T-cell (primary cell): ENCODE measurements at places on chromosomes 1 and 21.

DNA sequence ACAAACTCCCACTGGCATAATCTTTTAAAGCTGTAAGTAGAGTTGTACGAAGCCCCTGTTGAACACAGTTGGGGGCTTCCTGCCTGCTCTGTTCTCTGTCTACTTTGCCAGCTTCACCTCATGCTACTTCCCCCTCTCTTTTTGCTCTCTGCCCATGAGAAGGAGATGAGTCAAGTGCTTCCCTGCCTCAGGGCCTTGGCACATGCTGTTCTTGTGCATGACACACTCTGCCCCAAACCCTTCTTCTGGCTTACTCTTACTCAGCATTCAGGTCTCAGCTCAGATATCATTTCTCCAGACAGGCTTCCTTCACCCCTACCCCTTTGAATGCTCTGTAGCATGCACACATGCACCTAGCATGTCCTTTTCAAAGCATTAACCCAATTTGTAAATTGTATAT is 208.8 kb downstream of the FOXD2 start:
- H3K27me3 ChIP-seq: peaks cover 20% of the 10 kb centered on the region
- no peak overlapping the region for H3K4me3 ChIP-seq
- H3K36me3 ChIP-seq: no peaks in the 10 kb centered on the region
- H3K27ac ChIP-seq: no peak overlapping the region
- no peak for DNase-seq

DNA sequence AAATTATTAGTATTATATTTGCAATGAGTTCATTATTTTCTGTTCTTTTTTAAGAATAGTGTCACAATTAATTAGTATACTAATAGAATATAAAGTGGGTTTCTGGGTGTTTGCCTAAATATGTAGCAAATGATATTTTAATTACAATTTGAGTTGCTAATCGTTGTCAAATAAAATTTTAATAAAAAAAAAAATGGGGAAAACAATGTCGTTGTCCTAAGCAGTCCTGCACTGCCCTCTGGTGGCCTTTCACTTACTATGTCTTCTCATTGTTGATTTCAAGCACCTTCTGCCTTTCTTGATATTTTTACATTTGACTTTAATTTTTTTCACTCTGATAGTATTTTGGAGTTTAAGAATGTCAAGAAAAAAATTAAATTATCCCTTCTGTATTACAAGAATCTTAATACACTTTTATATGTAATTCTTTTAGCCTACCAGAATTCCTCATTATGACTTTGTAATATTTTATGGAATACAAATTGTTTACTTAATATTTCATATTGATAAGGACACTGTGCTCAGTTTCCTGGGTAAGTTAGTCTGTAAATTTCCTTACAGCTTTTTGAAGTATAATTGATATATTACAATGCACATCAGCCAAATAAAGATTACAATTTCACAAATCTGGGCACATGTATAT is 104.5 kb upstream of the FMN2 start:
- H3K4me3 ChIP-seq: no peak overlapping the region
- no peaks in the 10 kb centered on the region for H3K4me1 ChIP-seq
- DNase-seq: no peak
- no peak overlapping the region for H3K27ac ChIP-seq

DNA sequence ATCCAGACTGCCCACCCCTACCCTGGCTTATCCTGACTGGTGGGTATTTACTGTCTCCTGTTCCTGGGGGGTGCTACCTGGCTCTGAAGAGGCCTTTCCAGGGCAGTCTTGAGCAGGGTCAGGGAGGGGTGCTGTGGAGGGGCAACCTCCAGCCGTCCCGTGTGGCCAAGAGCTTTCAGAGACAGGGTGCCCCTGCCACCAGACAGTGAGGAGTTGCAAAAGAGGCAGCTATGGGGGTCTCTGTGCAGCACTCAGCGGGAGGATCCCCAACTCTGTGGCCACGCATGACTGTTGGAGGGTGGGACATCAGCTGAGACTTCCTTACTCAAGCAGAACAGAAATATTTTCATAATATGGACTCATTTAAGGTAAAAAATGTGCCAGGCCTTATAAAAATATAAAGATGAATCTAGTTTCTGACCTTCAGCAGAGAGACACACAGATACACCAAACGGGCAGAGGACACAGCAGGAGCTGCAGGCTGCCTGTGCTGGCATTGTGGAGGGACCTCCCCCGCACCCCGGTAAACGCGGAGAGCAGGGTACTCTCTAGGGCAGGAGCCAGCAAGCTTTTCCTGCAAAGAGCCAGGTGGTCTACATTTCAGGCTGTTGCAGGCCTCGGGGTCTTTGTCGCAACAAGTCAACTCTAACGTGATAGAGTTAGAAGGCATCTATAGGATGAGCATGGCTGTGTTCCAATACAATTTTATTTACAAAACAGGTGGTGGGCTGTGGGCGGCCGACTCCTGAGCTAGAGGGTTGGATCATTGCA is 252.6 kb downstream of the RHOU start:
- peaks cover 7% of the 10 kb centered on the region for H3K27me3 ChIP-seq
- H3K4me1 ChIP-seq: peaks cover 13% of the 10 kb centered on the region
- H3K27ac ChIP-seq: no peak overlapping the region
- no peak for DNase-seq

DNA sequence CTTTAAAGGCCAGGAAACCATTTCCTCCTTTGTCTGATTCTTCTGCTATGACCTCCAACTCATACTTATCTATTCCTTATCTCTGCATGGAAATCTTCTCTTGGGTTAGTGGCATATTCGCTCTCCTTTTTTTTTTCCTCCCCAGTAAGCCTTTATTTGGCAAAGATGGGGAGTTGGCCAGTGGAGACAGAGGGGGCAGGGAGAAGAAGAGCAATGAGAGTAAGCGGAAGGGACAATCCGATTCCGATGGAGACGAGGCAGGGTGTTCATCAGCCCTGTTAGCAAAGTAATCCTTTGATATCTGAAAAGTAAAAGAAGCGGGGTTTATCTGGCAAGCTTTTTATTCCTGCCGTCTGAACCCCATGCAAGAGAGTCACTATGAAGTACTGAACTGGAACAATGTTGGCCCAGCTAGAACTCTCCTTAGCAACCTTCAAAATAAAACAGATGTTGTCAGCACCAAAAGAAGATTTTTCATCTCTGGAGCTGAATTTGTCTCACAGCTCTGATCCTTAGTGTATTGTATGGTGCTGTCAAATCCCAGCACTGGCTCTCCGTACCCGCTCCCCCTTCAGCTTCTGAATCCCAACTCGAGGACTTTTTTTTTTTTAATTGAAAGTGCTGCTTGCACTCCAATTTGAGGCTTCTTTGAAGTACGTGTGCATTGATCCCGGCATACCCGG is 40.9 kb downstream of the PTGFRN start:
- H3K4me1 ChIP-seq: peaks cover 1% of the 10 kb centered on the region
- no peak overlapping the region for H3K4me3 ChIP-seq
- DNase-seq: no peak
- no peaks in the 10 kb centered on the region for H3K36me3 ChIP-seq
- H3K27ac ChIP-seq: no peak overlapping the region
- no peaks in the 10 kb centered on the region for H3K27me3 ChIP-seq

DNA sequence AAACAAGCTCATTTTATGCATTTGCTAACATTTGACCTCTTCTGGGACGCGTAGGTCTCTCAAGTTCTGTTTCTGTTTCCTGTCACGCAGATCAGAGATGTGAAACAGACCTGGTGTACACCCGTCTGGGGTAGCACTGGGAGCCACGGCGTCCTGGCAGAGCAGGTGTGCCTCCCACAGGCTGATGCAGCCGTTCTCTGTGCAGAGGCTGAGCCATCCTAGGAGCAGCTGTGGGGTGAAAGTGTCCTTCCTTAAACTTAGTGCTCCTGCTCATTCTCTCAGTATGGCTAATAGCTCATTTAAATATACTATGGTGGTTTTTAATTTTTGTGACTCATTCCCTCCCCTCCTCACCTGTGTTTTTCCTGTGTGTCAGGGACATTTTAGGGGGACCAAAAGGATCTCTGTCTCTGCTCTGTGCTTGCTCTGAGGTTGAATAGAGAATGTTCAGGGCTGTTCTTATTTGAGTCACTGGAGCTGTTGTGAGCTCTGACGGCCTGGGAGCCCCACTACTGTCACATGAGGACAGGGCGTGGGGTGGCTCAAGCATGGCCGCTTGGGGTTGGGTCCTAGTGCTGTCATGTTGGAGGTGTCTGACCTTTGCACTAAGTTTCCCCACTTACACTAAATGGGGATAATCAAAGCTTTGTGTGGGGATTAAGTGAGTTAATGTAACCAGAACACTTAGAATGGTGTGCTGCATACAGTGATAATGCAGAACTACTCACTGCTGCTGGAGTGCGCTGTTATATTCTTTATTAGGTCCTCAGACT is 43.0 kb downstream of the GALNT2 start:
- no peaks in the 10 kb centered on the region for H3K27me3 ChIP-seq
- no peak overlapping the region for H3K27ac ChIP-seq
- H3K4me3 ChIP-seq: no peak overlapping the region
- H3K36me3 ChIP-seq: peaks cover 3% of the 10 kb centered on the region
- DNase-seq: peak; percentile 41

DNA sequence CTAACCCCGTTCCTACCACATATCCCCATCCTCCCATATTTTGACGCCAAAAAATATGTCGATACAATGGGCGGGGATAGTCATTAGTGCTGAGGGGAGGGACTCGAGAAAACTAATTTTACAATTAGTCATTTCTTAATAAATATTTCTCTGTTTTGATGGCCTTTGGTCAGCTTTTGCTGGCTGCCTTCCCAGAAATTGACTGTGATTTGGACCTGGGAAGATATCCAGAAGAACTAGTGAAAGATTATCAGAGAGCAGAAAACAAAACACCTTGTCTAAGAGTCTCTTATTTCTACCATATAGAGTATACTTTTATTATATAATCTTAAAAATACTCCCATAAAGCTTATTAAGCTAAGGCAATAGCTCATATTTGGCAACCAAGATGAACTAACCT is 247.6 kb downstream of the MRPL39 start:
- no peak for DNase-seq
- no peaks in the 10 kb centered on the region for H3K36me3 ChIP-seq
- H3K4me1 ChIP-seq: no peaks in the 10 kb centered on the region
- no peak overlapping the region for H3K4me3 ChIP-seq
- no peaks in the 10 kb centered on the region for H3K27me3 ChIP-seq

- H3K4me1 ChIP-seq: no peaks in the 10 kb centered on the region
- DNase-seq: no peak
- H3K4me3 ChIP-seq: no peak overlapping the region
- H3K27me3 ChIP-seq: no peaks in the 10 kb centered on the region
Measured at GRCh38 chr1:221448585-221449175, 293.2 kb downstream of the DUSP10 start.

- peaks cover 7% of the 10 kb centered on the region for H3K36me3 ChIP-seq
- no peak overlapping the region for H3K27ac ChIP-seq
- H3K27me3 ChIP-seq: no peaks in the 10 kb centered on the region
- no peak for DNase-seq
- H3K4me3 ChIP-seq: no peak overlapping the region
Measured at GRCh38 chr1:15488371-15488770, 12.5 kb downstream of the CELA2B start.

DNA sequence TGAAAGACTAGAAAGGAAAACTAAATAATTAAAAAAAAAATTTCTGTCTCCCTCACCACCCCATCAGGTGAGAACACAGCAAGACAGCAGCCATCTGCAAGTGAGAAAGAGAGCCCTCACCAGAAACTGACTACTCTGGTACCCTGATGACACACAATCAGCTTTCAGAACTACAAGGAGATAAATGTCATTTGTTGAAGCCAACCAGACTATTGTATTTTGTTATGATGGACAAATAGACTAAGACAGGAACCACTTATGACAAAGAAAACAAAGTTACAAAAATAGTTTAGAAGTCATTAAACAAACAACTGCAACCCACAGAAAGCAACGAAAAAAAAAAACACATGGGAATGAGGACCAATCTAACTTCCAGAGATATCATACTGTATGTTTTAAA is 98.3 kb downstream of the FAF1 start:
- DNase-seq: no peak
- no peak overlapping the region for H3K27ac ChIP-seq
- no peaks in the 10 kb centered on the region for H3K27me3 ChIP-seq
- H3K4me3 ChIP-seq: no peak overlapping the region
- H3K4me1 ChIP-seq: no peaks in the 10 kb centered on the region

DNA sequence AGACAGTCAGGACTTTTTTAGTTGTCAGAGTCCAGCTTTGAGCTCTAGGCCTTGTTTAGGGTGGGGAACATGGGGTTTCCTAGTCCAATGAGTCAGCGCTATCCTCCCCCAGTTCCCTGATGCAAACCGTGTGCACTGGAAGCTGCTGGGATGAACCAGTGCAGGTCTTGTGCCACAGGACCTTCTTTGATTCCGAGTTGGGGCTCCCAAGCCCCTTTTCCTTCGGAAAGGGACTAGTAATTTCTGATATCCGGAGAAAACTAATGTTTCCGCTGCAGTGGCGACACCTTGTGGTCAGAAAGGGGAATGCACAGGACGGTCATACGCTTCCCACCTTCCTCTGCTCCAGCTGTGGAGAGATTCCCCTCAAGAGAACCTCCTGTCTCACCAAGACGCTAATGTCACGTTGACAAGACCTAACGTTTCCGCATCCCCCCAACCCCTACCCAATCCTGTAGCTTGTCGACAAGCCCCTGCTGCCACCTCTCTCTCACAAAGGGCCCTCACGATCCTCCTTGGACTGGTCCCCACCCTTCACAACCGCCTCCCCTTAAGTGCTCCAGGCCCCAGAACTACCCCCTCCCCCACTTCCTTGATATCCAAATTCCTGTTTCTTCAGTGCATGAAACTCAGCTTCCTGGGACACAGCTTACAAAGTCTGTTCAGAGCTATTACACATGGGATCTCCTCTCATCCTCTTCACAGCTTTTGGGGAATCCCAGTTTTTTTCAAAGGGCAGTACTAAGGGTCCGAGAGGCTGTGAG is 30.9 kb downstream of the GPA33 start:
- peak; percentile 35 for DNase-seq
- H3K27ac ChIP-seq: no peak overlapping the region
- H3K27me3 ChIP-seq: no peaks in the 10 kb centered on the region
- no peaks in the 10 kb centered on the region for H3K4me1 ChIP-seq

GRCh38 chr1:242784084-242784483 is 259.6 kb upstream of the PLD5 start:
- H3K4me1 ChIP-seq: no peaks in the 10 kb centered on the region
- H3K27ac ChIP-seq: no peak overlapping the region
- DNase-seq: no peak
- no peaks in the 10 kb centered on the region for H3K27me3 ChIP-seq
- H3K4me3 ChIP-seq: no peak overlapping the region

- H3K4me3 ChIP-seq: no peak overlapping the region
- no peaks in the 10 kb centered on the region for H3K4me1 ChIP-seq
- DNase-seq: no peak
- no peak overlapping the region for H3K27ac ChIP-seq
- H3K27me3 ChIP-seq: no peaks in the 10 kb centered on the region
Measured at GRCh38 chr1:98342566-98342965, 319.0 kb upstream of the SNX7 start.

- H3K27ac ChIP-seq: no peak overlapping the region
- DNase-seq: no peak
- H3K4me3 ChIP-seq: no peak overlapping the region
- H3K27me3 ChIP-seq: no peaks in the 10 kb centered on the region
- H3K36me3 ChIP-seq: no peaks in the 10 kb centered on the region
Measured at GRCh38 chr1:7549277-7550161, 221.6 kb upstream of the VAMP3 start.
